ENCODE measurements at places on chromosomes 1 and 21.

DNA sequence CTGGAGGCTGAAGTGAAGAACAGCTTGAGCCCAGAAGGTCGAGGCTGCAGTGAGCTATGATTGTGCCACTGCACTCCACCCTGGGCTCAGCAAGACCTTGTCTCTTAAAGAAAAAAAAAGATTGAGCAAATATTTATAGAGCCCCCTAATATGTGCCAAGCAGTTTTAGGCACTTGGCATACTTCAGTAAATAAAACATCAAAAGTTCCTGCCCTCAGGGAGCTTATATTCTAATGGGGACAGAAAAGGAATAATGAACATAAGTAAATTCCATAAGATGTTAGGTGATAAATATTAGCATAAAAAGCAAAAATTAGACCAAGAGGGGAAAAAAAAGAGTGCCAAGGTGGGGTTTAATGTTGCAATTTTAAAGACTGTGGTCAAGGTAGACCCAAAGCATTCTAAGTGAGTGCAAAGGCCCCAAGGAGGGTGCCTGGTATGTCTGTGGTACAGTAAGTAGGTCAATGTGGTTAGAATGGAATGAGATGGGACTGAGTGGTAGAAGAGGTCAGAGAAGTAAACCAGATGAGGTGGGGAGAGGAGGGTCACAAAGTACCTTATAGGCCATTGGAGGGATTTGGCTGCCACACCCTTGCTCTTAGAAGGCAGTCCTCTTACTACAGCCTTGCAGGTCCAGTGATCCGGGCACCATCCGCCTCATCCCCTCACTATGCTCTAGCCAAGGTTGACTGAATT is 2.2 kb upstream of the TOE1 start:
- no peak for DNase-seq

- no peak for DNase-seq
These were observed 29.6 kb downstream of the VANGL2 start for GRCh38 chr1:160429702-160430535.

DNA sequence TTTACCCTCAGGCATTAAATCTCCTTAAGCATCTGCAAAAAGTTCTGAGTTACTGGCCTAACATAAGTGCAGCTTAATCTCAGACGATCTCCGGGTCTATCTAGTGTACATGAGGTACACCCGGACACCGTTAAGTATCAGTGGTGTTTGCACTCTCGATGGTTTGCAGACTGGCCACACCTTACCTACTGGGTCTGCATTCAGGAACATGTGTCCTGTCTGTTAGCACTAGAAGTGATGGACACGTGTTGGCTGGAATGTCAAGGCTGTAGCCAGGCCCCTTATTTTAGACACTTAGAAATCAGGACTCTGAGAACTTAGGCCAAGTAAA is 783 bp upstream of the AGL start:
- no peak for DNase-seq

- no peak for DNase-seq
These were observed 18.1 kb upstream of the ENAH start for GRCh38 chr1:225670806-225671733.

GRCh38 chr1:183228347-183229220 is 42.5 kb downstream of the LAMC2 start:
- no peak for DNase-seq

- no peak for DNase-seq
These were observed 9.4 kb upstream of the KIF14 start for GRCh38 chr1:200629876-200630514.

DNA sequence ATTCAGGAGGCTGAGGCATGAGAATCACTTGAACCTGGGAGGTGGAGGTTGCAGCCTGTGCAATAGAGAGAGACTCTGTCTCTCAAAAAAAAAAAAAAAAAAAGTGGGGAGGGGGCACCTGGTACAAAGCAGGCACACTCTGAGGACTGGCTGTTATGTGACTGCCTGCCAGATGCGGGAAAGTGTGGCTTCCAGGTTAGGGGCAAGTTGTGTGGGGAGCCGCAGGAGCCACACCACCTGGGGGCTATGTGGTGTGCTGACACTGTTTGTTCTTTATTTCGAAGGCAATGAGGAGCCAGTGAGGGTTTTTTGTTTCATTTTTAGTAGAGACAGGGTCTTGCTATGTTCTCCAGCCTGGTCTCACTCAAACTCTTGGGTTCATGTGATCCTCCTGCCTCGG is 5.7 kb downstream of the THEMIS2 start:
- peak; percentile 48 for DNase-seq

DNA sequence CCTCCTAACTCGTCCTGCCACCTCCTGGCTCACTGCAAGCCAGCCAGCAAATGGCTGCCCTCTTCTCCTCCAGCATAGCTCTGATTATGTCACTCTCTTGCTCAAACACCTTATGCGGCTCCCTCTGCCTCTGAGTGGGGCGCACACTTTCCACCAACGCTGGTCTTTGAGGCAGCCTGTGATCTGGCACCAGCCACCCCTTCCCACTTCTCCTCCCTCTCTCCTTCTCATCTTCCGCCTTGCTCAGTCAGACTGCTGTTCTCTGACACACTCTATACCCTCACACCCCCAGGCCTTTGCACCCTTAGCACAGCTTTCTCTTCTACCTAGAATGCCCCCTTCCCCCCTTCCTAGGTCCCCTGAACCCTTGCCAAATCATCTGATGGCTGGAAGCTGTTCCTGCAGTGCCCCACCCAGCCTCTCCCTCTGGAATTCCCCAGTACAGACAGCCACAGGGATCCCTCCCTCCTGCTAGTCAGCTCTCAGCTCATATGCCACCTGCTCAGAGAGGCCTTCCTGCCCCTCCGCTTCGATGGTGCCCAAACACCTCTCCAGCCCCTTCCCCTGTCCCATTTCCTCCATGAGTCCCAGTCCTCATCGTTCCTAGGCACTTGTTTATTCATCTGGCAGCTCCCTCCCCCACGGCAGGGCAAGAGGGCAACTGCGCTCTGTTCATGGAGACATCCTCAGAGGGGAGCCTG is 21.7 kb upstream of the PEF1 start:
- peak; percentile 59 for DNase-seq

DNA sequence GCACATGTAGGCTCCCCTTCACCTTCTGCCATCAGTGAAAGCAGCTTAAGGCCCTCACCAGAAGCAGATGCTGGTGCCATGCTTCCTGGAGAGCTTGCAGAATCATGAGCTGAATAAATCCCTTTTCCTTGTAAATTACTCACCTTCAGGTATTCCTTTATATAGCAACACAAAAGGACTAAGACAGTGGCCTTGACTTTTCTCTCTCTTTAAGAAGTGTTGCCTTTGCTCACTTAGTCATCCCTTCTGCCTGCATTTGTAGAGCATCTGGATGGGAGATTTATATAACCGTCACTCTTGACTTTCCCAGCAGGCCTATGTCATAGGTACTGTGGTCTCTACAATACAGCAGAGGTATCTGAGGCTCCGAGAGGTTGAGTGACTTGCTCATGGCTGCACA is 3.7 kb downstream of the PCSK9 start:
- DNase-seq: no peak

DNA sequence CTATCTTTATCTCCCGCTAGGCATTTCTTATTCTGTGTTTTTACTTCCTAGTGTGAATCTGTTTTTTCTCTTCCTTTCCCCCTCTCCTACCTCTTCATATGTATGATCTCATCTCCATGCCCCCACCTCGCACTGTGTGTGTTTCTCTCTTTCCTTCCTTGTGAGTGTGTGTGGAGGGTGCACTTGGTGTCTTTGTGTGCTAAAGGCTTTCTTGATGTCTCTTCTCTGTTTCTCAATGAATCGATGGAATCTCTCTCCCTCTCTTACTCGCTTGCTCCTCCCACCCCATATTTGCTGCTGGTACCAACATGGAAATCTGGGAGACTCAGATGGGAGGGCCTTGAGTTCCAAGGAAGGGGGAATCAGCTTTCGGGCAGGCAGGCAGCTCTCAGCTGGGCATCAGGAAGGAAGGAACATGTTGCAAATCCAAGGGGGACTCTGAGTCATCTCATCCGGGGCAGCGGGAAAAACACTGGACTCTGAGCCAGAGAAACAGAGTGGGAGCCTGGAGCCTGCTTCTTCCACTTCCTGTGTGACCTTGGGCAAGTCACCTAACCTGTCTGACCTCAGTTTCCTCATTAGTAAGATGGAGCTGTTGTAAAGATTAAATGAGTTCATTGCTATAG is 147.5 kb downstream of the PTPRU start:
- DNase-seq: no peak

DNA sequence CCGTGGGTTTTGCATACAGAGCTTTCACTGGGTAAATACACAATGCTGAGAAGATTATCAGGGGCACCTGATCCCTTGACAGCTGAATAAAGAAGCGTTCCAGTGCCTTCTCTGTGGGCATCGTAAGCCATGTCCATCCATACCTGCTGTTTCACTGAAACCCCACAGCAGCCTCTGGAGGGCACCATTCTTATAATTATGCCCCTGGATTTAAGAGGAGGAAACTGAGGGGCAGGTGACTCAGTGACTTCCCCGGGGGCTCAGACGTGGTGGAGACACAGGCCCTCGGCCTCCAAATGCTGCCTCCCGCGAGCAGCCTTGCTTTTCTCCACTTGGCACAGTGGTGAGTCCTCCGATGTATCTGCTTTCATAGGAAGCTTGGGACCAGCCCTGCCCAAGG is 56.7 kb downstream of the B3GALT5 start:
- no peak for DNase-seq

- no peak for DNase-seq
These were observed 3.4 kb upstream of the PEX10 start for GRCh38 chr1:2415801-2416208.

- DNase-seq: no peak
These were observed 18.2 kb downstream of the TSNAX start for GRCh38 chr1:231546693-231547092.

GRCh38 chr1:25550155-25550506 is 6.7 kb downstream of the LDLRAP1 start:
- no peak for DNase-seq

DNA sequence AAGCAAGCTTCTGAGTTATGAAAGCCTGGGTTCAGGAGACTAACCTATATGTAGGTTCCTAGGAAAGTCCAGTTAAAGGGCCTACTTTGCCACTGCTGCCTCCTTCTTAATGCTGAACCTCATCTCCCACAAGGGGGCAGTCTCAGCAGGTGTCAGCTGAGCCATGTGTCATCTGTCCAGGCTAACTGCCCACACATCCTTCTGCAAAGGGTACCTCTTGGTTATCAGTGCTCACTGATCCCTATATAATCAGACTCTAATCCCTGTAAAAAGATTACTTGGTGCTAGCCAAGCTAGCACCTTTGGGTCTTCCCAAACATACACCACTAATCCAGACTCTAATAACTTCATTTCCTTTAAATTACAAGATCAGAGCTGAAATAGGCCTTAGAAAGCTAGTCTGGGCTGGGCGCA is 9.0 kb downstream of the PRDX1 start:
- peak; percentile 68 for DNase-seq

DNA sequence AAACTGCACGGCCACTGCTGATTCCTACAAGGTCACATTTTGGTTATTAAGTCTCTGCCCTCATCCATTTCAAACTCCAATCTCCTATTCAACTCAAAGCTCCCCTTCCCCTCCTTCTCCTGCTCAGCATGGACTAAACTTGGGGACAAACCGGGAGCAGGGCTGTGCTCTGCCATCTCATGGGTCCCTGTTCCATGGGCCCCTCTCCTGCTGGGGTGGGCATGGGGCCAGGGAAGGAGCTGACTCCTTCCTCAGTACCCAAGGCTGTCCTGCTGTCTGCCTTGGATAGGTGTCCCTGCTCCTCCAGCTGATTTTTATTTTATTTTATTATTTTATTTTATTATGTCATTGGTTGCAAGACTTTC is 27.1 kb downstream of the TNNT2 start:
- no peak for DNase-seq

DNA sequence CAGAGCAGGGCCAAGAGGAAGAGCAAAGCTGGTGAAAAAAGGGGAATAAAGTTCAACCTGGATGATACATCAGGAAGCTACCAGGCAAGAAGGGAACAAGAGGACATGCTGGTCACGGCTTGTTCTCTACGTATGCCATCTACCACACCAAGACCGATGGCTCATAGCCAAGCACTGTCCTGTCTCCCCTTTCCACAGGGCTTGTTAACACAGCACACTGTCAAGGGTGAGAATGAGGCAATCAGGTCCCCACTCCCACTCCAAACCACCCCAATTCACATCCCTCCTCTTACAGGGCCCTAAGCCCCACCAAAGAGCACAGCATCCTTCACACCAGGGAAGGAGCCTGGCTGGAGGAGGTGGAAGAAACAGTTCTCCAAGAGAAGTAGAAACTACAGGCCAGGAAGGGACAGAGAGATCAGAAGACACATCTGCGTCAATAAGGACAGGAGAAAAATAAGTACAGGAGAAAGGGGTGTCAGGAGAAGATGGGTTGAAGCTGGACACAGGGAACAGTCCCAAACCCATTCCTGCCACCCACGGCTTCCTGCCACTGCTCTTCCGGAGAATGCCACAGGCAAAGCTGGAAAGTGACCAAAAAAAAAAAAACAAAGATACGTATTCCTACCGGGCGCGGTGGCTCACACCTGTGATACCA is 923 bp upstream of the SHC1 start:
- no peak for DNase-seq

DNA sequence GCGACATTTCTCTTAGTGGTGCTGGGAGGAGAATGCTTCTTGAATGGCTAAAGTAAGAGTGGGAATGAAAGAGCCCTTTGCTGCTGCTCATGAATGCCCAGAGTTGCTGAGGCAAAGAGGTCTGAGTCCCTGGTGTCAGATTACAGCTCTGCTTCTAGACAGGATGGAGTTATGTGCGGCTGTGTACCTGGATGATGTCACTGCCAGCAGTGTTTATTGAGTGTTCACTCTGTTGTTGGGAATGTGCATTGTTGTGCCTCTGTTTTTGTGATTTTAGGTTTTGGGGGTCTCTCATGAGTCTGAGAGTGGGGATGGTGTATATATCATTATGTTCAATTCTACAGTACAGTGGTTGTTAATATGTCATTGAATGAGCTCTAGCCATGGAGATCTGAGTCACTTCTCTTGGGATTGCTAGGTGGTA is 2.7 kb downstream of the CDC14A start:
- DNase-seq: peak; percentile 18

DNA sequence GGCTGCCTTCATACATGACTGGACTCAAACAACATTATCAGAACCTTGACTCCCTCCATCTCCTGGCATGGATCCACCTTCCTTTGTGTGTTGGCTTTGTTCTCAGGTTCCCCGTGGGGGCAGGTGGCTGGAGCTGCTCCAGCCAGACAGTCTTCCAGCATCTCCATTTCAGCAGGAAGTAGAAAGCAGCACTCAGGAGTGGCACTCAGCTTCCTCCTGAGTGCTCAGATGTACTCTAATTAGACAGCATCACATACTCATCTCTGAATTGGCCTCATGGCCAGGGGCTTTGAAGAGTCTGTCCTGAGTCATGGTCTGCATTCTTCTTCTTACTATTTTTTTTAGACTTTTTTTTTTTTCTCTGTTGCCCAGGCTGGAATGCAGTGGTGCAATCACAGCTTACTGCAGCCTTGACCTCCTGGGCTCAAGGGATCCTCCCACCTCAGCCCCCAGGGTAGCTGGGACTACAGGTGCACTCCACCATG is 27.9 kb downstream of the OVAAL start:
- DNase-seq: no peak
